Right ventricle myocardium superior (tissue), 1 donor: ENCODE measurements at places on chromosomes 1 and 21.

GRCh38 chr1:114901814-114902213 lies 47.2 kb downstream of the SYCP1 start:
- no peak for DNase-seq

GRCh38 chr1:110292031-110292741 lies 47.0 kb upstream of the RBM15 start:
- no peak for DNase-seq

GRCh38 chr1:33248244-33248643 lies 8.0 kb upstream of the ZNF362 start:
- DNase-seq: no peak

- DNase-seq: no peak
Measured at GRCh38 chr1:67611846-67612245, 73.2 kb upstream of the GADD45A start.

GRCh38 chr21:29163341-29164115 lies 33.1 kb downstream of the MAP3K7CL start:
- DNase-seq: no peak

DNA sequence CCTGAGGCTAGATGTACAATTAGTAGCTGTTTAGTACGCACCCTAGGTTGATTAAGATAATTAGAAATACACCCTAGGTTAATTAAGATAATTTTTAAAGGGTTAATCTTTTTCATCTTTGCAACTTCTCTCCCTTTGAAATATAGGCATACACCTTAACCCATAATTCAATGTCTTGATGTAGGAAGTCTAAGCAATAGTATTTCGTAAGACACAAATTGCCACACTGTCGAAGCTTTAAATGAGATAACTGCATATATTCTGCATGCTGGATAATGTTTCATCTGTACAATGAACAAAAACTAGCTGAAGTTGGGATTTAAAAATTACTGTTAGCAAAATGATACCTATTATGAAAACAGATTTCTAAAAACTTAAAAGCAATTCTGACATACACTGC lies 122.9 kb downstream of the EVI5 start:
- no peak for DNase-seq

- DNase-seq: no peak
Measured at GRCh38 chr1:196902344-196902743, 14.5 kb downstream of the CFHR4 start.
